ENCODE measurements at places on chromosomes 7 and 10. TPM values are rescaled to one million over a fixed set of nuclear protein-coding genes. Genes with fewer than 3 reads are reported as not detected.

Gene CPVL
- total RNA-seq: 48.5 TPM

Gene CAMK2B
- not detected for total RNA-seq

Gene CCL24
- 10.8 TPM for total RNA-seq

Gene FIGNL1
- total RNA-seq: 8.0 TPM

Gene KLF14
- total RNA-seq: 0.72 TPM

Gene AOC1
- not detected for total RNA-seq

Gene PARD3
- total RNA-seq: 46.7 TPM

Gene C10orf105
- total RNA-seq: 0.24 TPM

DNA sequence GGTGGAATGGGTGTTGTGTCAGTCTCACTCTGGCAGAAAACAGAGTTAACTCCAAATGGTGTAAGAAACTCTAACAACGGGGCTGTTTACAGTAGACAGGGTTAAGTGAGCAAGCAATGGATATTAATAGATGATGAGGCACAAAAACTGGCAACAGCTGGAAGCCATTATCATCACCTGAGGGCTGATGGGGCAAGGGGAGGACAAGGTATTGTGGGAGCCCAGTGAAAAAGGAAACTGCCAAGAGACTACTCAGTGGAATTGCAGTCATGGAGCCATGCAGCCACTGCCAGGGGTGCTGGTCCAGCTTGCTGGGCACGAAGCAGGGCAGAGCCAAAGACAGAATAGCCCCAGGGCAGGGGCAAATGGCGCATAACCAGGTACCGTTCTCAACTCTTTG lies 260.7 kb downstream of the BICC1 start:
- no peak for DNase-seq

- DNase-seq: no peak
Measured at GRCh38 chr10:33136781-33137180, 178.8 kb upstream of the ITGB1 start.

GRCh38 chr7:157683747-157684156 lies 346.9 kb downstream of the DNAJB6 start:
- no peak for DNase-seq

- DNase-seq: no peak
Measured at GRCh38 chr7:5382281-5382892, 41.2 kb downstream of the TNRC18 start.

DNA sequence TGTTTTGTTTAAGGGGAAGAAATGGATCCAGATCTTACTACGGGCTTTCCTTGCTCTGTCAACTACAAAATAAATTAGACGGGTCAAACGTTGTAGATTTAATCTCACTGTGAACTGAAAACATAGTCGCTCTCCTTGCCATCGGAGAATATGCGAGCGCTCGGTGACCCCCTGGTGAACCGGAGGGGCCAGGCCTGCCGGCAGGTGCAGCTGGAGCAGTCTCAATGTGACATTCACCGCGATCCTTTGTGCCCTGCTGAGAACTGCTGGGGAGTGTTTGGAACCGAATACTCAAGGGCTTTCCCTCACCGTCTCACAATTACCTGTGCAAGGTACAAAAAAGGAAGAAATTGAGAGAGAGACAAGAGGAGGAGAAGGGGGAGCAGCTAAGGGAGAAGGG lies 174.1 kb upstream of the GPR26 start:
- no peak for DNase-seq

GRCh38 chr7:148156233-148156632 lies 434.3 kb upstream of the C7orf33 start:
- DNase-seq: no peak

DNA sequence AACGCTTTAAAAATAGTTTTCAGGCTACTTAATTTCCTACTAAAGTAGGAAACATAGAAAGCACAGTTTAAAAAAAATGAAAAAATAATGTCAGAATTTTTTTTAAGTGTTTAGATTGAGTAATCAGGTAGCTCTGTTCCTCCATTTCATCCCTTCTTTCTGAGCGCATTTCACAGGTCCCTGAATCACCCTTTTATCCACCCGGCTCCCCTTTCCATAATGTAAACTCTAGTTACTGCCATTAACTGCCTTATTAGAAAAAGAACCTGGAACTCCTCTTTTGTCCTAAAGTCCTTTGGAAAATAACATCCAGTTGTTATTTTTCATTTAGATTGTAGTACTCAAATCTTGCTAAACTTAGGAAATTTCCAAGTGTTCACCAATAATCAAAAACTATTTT lies 5.8 kb downstream of the KCND2 start:
- DNase-seq: no peak

- DNase-seq: no peak
Measured at GRCh38 chr7:26657686-26658388, 206.6 kb downstream of the SKAP2 start.

DNA sequence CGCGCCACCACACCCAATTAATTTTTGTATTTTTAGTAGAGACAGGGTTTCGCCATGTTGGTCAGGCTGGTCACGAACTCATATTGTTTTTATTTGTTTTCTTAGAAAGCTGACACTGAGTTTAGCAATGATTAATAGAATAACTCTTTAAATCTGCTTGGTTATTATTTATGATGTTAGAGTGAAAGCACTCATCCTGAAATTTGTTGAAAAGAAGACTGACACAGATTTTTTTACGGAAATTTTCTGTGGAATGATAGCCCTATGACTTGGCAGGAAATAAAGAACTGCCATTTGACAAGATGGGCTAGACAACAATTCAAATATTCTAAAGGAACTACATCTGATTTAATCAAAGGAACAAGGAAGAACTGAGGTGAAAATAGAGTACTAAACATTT lies 4.3 kb upstream of the GSAP start:
- DNase-seq: no peak

DNA sequence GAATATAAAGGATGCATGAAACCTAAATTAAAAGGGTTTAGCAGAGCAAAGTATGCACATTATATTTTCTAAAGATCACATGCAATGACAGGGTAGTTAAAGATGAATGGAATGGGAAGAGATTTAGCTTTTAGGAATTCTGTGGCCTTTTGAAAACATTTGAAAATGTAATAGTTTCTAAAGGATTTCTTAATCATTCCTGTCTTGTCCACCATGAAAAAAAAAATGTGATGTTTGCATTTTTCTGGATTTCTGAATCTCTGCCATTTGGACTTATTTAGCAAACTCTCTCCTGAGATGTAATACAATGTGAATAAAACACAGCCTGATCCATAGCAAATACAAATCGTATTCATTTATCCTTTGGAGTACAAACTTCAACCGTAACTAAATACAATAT lies 126.6 kb upstream of the RAB11FIP2 start:
- DNase-seq: no peak

GRCh38 chr7:129264534-129264933 lies 39.7 kb downstream of the AHCYL2 start:
- DNase-seq: no peak

DNA sequence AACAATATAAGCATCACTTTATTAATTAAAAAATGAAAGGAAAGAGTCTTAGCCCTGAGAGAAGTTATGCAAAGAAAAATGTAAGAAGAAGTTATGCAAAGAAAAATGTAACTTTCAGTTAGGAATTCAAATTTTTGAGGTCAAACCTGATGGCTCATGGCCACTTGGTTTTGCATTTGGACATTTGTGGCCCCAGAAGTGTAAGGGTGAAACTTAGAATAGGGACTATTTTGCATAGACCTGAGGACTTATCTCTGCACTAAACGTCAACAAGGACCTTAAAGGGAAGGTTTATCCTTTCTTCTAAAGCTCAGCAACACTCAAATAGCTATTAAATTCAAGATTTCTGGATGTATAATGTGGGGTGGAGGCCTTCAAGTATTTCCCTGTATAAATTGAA lies 724.5 kb upstream of the POT1 start:
- DNase-seq: no peak

- DNase-seq: no peak
Measured at GRCh38 chr7:24054236-24054635, 229.8 kb upstream of the NPY start.

DNA sequence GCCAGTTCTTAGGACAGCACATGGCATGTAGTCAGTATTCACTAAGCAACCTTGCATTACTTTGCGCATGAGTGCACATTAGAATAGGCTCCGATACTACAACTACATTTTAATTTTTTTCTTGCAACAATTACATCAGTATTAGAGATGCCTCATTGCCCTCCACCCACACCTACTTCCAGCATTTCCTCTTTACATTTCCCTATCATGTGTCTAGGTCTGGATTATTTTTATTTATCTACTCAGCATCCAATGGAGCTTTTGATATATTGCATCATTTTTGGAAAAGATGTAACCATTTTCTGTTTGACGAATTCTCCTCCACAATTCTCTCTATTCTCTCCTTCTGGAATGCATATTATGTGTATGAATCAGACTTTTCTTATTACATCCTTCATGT lies 258.2 kb upstream of the GLI3 start:
- DNase-seq: no peak

DNA sequence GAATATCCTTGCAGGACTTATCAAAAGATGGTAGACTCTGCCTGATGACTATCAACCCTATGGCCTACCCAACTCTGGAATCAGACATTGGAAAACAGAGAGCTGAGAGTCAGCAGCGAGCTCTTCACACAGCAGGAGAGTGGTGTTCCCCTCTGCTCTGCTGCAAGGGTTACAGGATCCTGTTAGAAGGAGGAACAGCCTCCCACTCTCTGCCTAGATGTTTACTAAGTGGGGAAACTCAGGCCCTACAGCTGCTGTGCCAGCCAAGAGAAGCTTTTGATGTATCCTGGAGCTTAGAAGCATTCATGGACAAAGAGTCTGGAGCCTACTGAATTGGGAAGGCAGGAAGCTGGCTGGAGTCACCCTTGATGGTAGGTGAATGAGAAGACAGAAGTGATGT lies 104.6 kb downstream of the ABLIM1 start:
- DNase-seq: no peak

DNA sequence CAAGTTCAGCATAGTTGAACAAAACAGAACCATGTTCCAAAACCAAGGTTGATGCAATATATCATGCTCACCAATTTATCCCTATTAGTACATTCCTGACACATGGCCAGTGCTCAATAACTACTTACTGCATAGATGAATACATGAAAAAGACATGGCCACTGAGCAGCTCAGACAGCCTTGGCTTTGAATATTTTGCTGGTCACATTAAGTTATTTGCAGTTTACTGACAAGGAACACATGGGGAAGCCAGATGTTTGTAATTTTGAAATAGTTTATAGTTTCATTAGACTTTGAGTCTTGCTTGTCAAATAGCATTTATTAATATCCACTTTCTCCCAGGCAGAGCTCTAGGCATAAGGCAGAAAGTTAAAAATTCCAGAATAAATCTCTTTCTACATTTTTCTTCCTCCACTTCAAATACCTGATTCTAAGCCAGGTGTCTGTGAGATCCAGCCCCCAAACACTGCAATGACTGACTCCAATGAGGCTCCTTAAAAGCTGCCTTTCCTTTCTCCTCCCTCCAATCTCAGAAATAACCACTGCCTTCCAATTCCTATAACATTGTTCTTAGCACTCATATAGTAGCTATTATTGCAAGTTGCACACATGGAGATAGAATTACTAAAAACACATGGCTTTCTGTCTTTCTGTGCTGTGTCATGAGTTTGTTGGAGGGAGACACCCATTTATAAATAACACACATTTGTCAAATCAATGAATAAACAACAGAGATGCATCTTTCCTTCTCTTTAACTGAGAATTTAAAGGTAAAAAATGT lies 91.3 kb downstream of the PCGF5 start:
- no peak for DNase-seq

DNA sequence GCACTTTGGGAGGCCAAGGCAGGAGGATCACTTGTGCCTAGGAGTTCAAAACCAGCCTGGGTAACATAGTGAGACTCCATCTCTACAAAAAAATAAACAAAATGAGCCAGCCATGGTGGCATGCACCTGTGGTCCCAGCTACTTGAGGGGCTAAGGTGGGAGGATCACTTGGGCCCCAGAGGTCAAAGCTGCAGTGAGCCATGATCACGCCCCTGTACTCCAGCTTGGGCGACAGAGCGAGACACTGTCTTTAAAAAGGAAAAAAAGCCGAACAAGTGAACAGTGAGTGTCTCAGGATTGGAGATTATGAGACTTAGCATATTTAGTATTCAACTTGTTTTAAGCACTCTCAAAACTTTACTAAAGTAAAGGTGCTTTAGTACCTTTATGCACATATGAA lies 28.1 kb downstream of the BLNK start:
- no peak for DNase-seq

DNA sequence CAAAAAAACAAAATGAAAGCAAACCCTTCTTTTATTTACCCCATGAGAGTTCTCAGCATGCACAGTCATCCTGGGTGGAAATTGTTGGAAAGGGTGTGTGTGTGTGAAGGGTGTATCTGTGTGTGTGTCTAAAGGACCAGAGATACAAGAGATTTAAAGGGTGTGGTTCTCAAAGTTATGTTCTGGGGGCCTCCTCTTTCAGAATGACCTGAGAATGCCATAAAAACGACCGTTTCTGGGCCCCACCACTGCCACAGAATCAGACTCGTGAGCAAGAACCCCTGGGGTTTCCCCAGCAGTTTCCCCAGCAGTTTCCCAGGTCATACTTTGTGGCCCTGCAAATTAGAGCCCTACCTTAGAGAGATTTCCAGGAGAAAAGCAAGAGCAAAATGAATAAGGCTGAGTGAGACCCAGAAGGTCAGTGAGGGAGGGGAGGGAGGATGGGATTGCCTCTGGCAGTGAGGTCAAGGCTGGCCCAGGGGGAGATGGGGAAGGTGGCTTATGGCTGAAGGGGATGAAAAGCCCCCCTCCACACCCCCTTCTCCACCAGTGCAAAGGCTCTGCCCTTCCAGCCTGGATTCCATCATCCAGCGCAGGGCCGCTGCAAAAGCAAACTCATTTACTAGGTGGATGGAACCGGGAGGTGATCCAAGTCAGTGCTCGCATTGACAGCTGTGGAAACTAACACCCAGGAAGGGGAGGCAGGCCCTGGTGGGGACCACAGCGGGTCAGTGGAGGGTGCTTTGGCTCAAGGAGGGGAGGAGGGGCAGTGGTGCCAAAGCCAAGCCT lies 10.2 kb downstream of the PYROXD2 start:
- DNase-seq: no peak

- no peak for DNase-seq
Measured at GRCh38 chr10:53601260-53601875, 828.8 kb upstream of the MBL2 start.

DNA sequence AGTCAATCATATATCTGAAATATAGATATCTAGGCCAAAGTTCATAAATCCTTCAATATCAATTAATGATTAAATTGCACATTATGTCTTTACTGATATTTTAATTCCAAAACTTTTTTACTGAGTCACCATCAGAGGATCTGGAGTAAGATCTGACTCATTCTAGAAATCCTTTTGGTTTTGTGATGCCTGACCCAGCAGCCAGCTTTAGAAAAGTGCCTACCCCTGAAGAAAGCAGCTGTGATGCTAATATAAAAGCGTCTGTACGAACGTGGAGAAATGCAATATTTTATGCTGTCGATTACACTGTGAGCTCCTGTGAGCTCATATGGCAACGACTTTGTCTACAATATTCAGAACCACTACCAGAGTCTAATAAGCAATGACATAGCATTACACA lies 142.5 kb upstream of the LRRTM3 start:
- DNase-seq: no peak

Data from omental fat pad (tissue), 4 donors.